LHCN-M2 (cell line): ENCODE measurements at places on chromosomes 4 and X. TPM values are rescaled to one million over a fixed set of nuclear protein-coding genes. Genes with fewer than 3 reads are reported as not detected.
A peak's percentile ranks its signal among the peaks of the same experiment; 100 is the strongest.

Gene MAP7D2
- total RNA-seq: 0.23 TPM in 1 of 2 replicates, not detected in the other

Gene SNX12
- 72.2 and 88.6 TPM in 2 replicates for total RNA-seq

Gene PROM1
- total RNA-seq: not detected in 2 replicates

Gene NAT8L
- 0.90 and 0.98 TPM in 2 replicates for total RNA-seq

Gene S100P
- total RNA-seq: not detected in 2 replicates

Gene STK32B
- 0.52 and 0.77 TPM in 2 replicates for total RNA-seq

Gene NPY1R
- not detected in 2 replicates for total RNA-seq

GRCh38 chr4:144718958-144719512, 73.1 kb downstream of the HHIP start:
- no peak for DNase-seq

- no peak for DNase-seq
These were observed 123.2 kb upstream of the SCML1 start for GRCh38 chrX:17613979-17614588.

GRCh38 chr4:74930162-74930561, 2.8 kb upstream of the PARM1 start:
- no peak for DNase-seq

- DNase-seq: no peak
These were observed 20.9 kb downstream of the HNRNPD start for GRCh38 chr4:82352825-82353366.

GRCh38 chrX:100647739-100648138, 3.7 kb downstream of the SRPX2 start:
- DNase-seq: no peak

DNA sequence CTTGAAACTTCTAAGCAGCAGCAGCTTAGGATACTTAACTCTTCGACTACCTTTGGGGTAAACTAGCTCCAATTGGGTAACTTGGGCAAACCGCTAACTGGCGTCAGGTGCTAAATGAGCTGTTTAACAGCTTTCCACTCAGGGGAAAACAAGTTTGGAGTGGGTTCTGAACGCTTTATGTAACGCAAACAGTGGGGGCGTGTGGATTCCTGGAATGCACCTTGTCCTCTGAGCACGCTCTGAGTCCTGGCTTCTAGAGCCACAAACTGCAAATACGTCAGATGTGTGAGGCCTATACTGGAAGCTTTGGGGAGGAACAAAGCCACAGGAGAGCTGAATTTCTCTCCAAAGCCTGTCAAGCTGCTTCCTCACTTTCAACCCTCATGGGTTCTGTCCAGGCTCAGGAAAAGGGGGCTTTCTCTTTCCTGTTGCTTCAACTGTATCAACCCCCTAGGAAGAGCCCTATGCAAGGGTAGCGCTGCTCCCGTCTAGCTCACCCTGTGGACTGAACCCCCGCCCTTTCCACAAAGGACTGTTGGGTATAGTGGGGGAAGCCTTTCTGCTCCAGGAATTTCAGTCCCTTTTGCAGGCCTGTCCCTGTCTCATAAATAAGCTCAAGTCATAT, 4.5 kb upstream of the WDR1 start:
- no peak for DNase-seq

DNA sequence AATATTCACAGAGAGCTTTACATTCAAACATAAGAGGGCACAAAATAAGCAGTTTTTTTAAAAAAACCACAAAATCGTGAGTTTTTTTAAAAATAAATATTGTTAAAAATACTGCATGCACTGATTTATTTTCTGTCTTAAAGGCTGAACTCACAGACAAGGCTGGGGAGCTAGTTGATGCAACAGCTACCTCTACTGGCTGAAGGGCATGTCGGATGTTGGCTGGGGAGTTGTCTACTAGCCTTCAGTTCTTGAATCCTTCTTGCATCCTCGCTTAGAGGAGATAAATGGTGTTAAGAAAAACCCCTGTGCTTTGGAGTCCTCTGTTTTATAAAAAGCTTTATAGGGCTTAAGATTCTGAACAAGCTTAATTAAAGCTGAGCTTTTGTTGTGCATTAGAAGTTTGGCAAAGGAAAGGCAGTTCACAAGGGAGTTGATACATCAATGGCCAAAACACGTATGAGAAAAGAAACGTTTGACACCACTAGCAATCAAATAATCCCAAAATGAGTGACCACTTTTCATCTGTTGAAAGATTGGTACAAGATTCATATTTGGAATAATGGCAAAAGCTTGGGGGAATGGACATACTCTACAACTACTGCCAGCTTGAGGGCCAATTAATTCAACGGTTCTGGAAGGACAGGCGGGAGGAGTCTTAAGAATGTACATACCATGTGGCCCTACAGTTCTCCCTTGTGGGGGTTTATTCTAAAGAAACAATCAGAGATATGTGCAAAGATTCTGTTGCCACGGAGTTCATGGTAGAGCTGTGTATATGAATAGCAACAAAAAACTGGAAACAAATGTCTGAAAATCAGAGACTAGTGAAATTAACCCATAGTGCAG, 94.7 kb downstream of the SEL1L3 start:
- DNase-seq: peak; percentile 62

DNA sequence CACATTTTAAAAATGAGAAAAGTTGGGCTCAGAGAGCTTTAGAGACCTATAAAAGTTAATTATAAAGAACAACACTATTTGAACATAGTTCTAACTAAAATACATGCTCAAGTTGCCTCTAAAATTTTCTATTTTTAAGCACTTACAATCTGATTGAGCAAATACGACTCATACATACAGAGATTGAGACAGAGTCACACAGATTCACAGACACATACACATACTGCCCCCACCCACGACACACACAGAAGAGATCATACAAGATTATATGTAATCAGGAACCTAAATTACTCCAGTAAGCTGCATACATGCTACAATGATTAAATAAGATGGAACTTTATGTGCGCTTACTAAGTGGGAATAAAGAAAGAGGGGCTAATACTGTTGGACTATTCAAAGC, 2.7 kb upstream of the ASB5 start:
- no peak for DNase-seq

DNA sequence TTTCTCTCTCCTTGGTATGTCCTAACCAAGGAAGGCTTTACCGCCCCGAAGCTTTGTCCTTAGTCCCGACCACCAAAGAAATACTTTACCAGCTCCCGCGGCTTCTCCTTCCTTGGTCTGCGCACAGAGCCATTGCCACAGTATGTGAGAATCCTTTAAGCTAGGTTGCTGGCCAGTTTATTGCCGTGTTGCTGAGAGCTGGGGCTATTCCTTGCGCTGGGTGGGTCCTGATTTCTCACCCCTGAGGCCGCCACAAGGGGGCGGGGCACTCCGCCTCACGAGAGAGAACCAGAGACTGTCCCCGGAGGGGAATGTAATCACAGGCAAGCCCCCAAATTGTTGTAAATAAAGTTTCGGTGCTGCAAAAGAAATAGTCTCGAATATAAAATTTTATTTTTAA, 331.0 kb upstream of the PCDH10 start:
- no peak for DNase-seq

GRCh38 chr4:80271801-80272200, 5.3 kb downstream of the FGF5 start:
- DNase-seq: no peak

DNA sequence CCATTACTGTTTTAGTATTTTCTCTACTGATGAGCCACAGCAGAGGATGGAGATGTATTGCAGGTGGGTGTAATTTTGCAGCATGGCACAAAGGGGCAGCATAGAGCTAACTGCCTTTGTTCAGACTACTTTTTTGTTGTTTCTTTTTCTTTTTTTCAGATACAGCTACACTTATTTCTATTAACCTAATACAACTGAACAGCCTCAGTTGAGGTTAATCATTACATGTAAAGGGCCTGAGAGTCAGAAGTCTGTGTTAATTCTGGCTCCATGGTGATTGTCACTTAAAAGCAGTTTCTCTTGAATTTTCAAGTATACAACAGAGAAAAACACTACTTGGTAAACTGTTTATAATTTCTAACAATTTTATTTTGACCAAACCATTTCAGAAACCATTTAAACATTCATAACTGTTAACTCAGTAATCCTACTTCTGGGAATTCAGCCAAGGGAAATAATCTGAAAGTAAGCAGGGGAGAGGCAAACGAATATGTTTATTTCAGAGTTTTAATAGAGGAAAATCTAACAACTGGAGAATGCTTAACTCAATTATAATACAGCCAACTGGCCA, 13.9 kb upstream of the PPEF2 start:
- DNase-seq: peak; percentile 68

DNA sequence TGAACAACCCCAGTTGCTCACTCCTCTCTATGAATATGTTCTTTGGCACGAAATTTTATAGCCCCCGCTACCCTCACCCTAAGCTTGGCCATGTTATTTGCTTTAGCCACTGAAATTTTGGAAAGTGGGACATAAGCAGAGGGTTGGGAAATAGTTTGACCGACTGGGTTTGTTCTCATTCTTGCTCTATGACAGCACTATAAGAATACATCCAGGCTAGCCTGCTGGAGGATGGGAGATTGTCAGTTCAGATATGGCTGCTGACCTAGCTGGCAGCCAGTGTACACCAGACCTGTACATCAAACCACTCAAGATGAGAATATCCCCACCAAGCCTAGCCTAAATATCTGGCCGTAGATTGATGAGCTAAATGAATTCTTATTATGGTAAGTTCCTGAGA, 298.1 kb downstream of the PDGFC start:
- peak; percentile 39 for DNase-seq

DNA sequence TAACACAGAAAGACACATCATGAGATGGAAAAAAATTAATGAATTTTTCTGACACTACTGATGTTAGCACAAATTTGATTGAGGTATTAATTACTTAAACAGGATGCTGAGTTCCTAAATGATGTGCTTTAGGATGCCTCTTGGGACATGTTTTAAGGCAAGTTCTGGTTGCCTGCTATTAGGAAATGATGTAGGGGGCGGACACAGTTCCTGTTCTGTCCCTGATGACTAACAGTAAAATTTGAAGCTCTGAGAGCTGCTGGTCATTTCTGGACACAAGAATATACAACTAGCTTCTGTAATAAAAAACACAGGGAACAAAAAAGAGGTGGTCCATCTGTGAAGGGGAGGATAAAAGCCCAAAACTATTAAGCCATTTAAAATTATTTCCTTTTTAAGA, 163.2 kb upstream of the ETNPPL start:
- peak; percentile 77 for DNase-seq

GRCh38 chr4:183177001-183177400, 77.9 kb downstream of the WWC2 start:
- DNase-seq: peak; percentile 58

GRCh38 chr4:107072836-107073736, 37.0 kb upstream of the DKK2 start:
- DNase-seq: no peak

- DNase-seq: no peak
These were observed 329.7 kb upstream of the GATB start for GRCh38 chr4:152090543-152090942.

DNA sequence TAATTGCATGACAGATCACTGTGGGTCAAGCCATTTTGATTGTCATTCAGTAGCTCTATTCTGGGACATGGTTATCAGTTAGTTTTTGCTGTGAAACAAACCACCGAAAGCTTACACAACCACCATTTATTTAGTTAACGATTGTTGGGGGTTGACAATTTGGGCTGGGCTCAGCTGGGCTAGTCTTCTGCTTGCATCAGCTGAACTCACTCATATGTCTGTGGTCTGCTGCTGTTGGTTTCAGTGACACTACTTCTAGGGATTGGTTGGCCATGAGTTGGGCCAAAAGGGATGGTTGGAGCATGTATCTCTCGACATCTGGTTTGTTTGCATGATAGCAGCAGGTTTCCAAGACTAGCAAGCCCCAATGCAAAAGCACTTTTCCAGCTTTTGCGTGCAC, 5.3 kb upstream of the SMIM10 start:
- DNase-seq: no peak

- DNase-seq: no peak
These were observed 120.8 kb downstream of the ANK2 start for GRCh38 chr4:113170115-113170804.

DNA sequence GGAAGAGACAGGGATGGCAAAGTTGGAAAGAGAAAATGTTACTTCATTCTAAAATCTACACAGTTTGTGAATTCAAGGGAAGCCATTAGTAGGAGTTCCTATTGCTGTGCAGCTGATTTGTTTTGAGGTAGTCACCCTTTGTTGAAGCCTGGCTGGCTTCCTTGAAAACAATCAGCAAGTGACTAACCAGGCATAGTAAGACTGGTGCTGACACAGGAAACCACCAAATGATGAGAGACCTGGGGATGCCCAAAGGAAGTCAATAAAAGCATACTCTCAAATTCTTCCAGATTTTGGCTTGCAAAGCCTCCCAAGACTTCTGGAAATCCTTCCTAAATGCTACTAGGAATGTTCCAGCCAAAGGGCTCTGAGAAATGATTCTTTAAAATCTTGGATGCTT, 23.9 kb upstream of the PRDM8 start:
- peak; percentile 87 for DNase-seq

GRCh38 chr4:104490096-104490769, 4.5 kb downstream of the CXXC4 start:
- DNase-seq: no peak
